ENCODE measurements at places on chromosomes 2 and 18.

- peak; percentile 69 for DNase-seq
These were observed 78.0 kb downstream of the TMEM182 start for GRCh38 chr2:102839668-102840388.

DNA sequence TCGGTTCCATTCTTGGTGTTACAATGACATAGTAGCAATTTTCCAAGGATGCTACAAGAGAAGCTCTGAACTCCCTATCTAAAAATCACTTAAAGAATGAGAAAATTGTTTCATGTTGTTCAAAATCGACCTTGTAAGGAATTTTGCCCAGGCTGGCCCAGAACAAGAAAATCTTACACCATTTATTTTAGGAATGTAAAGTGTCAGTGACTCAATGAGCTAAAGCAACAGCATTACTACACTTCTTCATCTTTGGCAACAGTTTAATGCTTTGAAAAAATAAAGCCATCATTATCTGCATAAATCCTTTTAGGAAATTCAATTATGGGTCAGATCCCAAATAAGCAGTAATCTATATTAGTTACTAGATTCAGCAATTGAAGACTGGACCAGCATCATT, 38.6 kb downstream of the SLC25A12 start:
- DNase-seq = no peak

- DNase-seq = no peak
These were observed 79.6 kb upstream of the REV1 start for GRCh38 chr2:99569386-99569785.

DNA sequence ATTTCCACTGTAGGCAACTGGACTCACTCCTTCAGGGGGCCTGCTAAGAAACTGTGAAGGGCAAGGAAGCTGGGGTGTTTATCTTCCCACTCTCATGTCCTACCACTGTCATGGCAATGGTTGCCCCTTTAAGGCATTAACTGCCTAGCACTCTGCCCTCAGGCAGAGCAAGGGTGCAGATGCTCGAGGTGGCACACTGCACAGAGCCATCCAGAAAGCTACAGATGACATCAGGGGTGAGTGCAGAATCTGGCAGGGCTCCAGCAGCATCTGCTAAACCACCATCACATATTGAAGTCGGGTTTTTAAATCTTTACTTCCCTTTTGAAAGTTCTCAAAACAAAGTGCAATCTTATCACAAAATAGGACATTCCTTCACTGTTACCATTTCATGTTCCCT, 75.4 kb downstream of the RAPGEF4 start:
- DNase-seq = peak; percentile 78

DNA sequence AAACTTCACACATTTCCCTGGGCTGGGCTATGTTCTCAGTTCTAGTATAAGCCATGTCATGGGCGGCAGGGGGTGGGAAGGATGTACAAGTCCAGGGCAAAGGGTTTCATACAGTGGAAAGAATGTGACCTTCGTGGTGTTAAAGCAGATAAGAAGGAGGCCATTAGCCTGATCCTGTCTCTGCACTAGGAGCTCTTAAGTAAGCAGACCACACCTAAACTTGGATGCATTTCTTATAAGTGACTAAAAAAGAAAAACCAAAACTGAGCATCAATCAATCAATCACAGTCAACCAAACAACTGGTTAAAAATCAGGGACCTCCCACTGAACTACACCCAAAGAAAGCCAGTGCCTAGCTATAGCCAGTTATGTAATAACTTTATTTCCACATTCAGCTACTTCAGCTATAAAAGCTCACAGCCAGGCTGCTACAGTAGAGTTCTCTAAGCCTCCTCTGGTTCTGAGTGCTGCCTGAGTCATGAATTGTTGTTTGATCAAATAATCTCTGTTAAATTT, 46.8 kb upstream of the RIOK3 start:
- DNase-seq = no peak

GRCh38 chr2:4898706-4899105, 793.5 kb upstream of the SOX11 start:
- DNase-seq = no peak

- no peak for DNase-seq
These were observed 567.6 kb downstream of the KCNJ3 start for GRCh38 chr2:155266109-155266508.

DNA sequence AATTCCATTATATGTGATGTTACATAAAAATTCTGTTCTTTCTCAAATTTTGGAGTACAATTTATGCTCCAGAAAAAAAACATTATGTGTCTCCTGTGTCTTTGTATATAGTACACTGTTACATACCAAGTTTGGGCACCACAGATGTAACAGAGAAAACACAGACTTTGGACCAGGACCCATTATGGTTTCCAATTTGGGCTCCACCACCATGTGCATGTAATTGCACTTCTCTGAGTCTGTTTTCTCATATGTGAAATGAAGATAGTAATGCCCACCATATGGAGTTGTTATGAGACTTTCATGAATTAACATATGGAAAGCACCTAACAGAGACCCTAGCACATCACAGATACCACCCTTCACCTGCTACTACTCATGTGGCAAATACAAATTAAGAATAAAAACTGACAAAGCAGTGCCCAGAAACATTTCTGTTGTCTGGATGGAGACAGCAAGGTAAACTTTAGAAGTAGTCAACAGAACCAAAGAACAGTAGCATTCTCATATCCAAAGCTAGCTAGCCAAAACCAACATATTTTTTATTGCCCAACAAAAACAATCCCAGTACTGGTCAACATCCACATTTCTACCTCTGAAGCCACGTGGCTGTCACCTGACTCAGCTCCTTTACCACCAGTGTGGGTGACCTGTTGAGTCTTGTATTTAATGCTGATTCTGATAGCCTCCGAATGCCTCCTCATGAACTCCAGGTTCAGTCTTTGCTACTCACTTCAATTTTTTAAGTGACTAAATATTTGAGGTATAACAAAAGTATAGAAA, 42.9 kb downstream of the ANTXR1 start:
- no peak for DNase-seq

GRCh38 chr2:197960786-197961185, 156.4 kb downstream of the PLCL1 start:
- no peak for DNase-seq
